Activated T-cell treated with anti-CD3 and anti-CD28 coated beads for 24 hours (primary cell): ENCODE measurements at places on chromosomes 7 and 10.
A peak's percentile ranks its signal among the peaks of the same experiment; 100 is the strongest.

- no peak for DNase-seq
Observed at GRCh38 chr10:106424054-106424453, 740.5 kb downstream of the SORCS1 start.

DNA sequence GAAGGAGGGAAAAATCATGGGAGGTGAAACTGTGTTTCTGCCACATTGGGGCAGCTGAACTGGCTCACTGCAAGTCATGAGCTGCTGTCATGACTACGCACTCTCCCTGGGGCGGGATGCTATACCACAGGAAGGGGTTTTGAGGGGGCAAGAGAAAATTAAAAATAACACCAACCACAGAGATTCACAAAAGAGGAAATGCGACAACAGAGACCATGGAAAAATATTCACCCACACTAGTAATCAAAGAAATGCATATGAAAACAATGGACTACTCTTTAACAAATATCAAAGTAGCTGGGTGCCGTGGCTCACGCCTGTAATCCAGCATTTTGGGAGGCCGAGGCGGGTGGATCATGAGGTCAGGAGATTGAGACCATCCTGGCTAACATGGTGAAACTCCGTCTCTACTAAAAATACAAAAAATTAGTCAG, 65.2 kb upstream of the TM9SF3 start:
- peak; percentile 20 for DNase-seq

- no peak for DNase-seq
Observed at GRCh38 chr10:112000466-112000865, 183.1 kb downstream of the GPAM start.

- DNase-seq: no peak
Observed at GRCh38 chr7:140977741-140978140, 37.0 kb downstream of the MRPS33 start.

DNA sequence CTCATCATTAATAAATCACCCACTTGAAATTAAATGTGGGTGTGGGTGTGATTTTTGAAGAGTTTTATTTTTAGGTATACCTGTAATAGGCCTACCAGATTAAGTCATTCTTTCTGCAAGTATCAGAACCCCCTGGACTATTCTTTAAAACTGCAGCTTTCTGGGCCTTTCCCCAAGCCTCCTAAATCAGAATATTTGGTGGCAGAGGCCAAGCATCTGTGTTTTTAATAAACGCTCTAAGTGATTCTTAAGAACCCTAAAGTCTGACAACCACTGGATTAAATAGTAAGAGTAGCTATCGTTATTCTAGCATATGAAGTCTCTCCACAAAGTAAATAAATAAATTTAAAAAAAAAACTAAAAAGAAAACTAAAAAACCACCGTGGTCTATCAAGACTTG, 703.0 kb upstream of the NRP1 start:
- no peak for DNase-seq

DNA sequence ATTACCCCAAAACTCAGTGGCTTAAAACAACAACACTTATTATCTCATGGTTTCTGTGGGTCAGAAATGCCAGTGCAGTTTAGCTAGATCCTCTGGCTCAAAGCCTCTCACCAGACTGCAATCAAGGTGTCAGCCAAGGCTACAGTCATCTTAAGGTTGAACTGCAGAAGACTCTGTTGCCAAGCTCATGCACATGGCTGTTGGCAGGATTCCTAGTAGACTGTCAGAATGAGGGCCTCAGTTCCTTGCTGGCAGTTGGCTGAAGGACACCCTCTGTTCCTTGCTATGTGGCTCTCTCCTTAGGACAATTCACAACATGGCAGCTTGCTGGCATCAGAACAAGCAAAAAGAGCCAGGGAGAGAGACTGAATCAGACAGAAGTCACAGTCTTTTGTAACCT, 34.7 kb downstream of the TOMM7 start:
- no peak for DNase-seq
